CD14-positive monocyte (primary cell): ENCODE measurements at places on chromosomes 11 and 22. TPM values are rescaled to one million over a fixed set of nuclear protein-coding genes. Genes with fewer than 3 reads are reported as not detected.

Gene CCDC83
- not detected for polyA plus RNA-seq

Gene CDC42BPG
- not detected for polyA plus RNA-seq

Gene ADM2
- 0.03 and 0.05 TPM in 2 replicates for polyA plus RNA-seq

Gene MYO7A
- polyA plus RNA-seq = 3.6 TPM

Gene RAB39A
- polyA plus RNA-seq = 1.9 TPM

Gene GRIA4
- polyA plus RNA-seq = not detected in 2 replicates

Gene CD3D
- polyA plus RNA-seq = 3.1 TPM
